A549 treated with CORT108297 at 1 μM for 4 hours (cell line): ENCODE measurements at places on chromosomes 1 and 21. TPM values are rescaled to one million over a fixed set of nuclear protein-coding genes. Genes with fewer than 3 reads are reported as not detected.

The SUSD4 gene
- total RNA-seq, result 0.47 to 0.73 TPM (median 0.60 TPM) in 5 replicates

The NMNAT2 gene
- total RNA-seq, result 0.42 to 1.2 TPM (median 0.53 TPM) in 5 replicates

The SLC16A4 gene
- 29.1 to 40.0 TPM (median 36.7 TPM) in 5 replicates for total RNA-seq

The PLPPR4 gene
- total RNA-seq, result 0.02 TPM in 1 of 5 replicates, not detected in the others

The KCNJ9 gene
- total RNA-seq, result 0.02 TPM in 1 of 5 replicates, not detected in the others

The AGMAT gene
- total RNA-seq, result 5.4 to 9.3 TPM (median 7.3 TPM) in 5 replicates

The CR2 gene
- 0.04 to 2.3 TPM in 2 of 5 replicates, not detected in the others for total RNA-seq

The SCAMP3 gene
- 99.6 to 133 TPM (median 128 TPM) in 5 replicates for total RNA-seq

The C1orf105 gene
- 0.13 TPM in 1 of 5 replicates, not detected in the others for total RNA-seq

The F13B gene
- total RNA-seq, result 0.05 to 0.08 TPM (median 0.06 TPM) in 4 of 5 replicates, not detected in the other

The GBP5 gene
- 0.03 TPM in 2 of 5 replicates, not detected in the others for total RNA-seq

The COX20 gene
- 43.1 to 49.4 TPM (median 46.6 TPM) in 5 replicates for total RNA-seq

The LRP8 gene
- total RNA-seq, result 33.0 to 49.8 TPM (median 42.3 TPM) in 5 replicates

The GPATCH4 gene
- 62.7 to 97.9 TPM (median 67.4 TPM) in 5 replicates for total RNA-seq

The CD1E gene
- not detected in 5 replicates for total RNA-seq

The CENPF gene
- 60.4 to 119 TPM (median 73.5 TPM) in 5 replicates for total RNA-seq
